ENCODE measurements at places on chromosomes 6 and 20.

GRCh38 chr6:142380626-142381025 is 78.8 kb downstream of the ADGRG6 start:
- no peak for DNase-seq

DNA sequence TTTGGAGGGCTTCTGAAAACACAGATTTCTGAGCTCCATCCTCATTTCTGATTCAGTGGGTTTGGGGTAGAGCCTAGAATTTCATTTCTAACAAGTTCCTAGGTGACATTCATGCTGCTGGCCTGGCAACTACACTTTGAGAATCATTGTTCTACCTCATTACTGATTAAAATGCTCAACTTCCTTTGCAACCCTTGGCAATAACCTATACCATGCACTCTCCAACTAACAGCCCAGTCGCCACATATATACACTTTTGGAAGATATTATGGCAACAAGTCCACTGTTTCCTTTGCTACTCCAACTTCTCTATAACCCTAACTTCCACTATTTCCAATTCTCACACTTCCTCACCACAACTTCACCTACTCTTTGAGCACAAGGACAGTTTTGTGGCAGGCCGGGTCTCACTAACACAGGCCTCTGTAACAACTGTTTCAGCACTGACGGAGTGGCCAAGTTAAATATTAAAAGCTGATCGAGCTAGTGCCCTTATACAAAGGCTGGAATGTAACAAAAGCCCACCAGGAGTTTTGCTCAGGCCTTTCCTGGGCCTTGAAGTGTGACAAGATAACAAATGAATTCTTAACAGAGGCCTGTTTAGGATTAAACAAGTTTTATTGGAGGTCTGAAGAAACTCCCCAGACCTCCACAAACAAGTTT is 32.1 kb upstream of the RAB23 start:
- DNase-seq = no peak

DNA sequence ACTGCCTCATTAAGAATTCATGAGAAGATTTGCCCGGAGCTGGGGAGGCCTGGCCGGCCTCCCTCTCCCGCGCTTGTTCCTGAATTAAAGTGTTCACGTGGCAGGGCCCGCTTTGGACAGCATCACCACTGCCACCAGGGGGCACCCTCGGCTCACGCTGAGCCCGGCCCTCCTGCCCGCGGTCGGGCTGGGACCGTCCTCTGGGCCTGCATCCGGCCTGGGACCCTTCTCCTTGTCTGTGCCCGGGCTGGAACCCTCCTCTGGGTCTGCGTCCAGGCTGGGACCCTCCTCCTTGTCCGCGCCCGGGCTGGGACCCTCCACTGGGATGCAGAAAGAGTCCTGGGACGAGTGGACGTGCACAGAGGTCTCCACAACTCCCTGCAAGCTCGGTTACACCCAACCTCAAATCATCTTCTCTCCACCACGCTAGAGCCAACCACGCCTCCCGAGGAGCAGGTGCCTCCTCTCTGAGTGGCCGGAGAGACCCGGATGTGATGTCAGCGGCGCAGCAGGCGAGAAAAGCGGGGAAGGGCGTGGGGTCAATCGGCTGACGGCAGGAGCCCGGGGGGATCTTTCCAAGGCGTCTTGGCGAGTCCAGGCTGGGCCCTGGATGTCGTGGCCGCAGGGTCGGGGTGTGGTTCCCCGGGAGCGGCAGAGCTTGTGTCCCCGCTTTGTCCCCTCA is 50.9 kb upstream of the DACT2 start:
- peak; percentile 69 for DNase-seq

GRCh38 chr6:142235791-142236190 is 66.0 kb upstream of the ADGRG6 start:
- DNase-seq = no peak

- no peak for DNase-seq
Observed at GRCh38 chr6:22147921-22148776, 148.7 kb downstream of the PRL start.

- DNase-seq = no peak
Observed at GRCh38 chr6:7866526-7866925, 44.1 kb downstream of the TXNDC5 start.

GRCh38 chr6:1239805-1240204 is 72.1 kb upstream of the FOXQ1 start:
- no peak for DNase-seq

- DNase-seq = no peak
Observed at GRCh38 chr6:12064538-12065071, 52.5 kb downstream of the HIVEP1 start.

- DNase-seq = no peak
Observed at GRCh38 chr6:11766589-11767450, 11.8 kb downstream of the ADTRP start.

- no peak for DNase-seq
Observed at GRCh38 chr20:20360464-20360863, 7.4 kb upstream of the INSM1 start.

DNA sequence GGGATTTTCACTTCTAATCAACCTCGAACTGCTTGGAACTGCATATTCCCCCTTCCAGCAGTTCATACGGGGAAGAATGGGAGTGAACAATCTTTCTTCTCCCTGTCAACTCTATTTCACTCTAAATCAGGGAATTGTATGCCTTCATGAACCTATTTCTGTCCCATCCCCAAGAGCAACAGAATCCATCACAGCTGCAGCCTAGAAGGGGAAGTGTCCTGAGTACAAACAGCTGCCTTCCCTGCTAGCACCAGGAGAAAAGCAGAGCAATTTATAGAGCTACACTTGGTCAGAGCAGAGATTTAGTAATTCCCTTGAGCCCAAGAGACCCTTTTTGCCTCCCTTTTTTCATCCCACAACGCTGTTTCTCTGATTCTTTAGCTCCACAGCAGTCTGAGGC is 208.4 kb downstream of the ADGRG6 start:
- no peak for DNase-seq

- no peak for DNase-seq
Observed at GRCh38 chr6:7282097-7282906, 30.7 kb downstream of the SSR1 start.

GRCh38 chr6:22656706-22657351 is 87.5 kb downstream of the HDGFL1 start:
- no peak for DNase-seq

DNA sequence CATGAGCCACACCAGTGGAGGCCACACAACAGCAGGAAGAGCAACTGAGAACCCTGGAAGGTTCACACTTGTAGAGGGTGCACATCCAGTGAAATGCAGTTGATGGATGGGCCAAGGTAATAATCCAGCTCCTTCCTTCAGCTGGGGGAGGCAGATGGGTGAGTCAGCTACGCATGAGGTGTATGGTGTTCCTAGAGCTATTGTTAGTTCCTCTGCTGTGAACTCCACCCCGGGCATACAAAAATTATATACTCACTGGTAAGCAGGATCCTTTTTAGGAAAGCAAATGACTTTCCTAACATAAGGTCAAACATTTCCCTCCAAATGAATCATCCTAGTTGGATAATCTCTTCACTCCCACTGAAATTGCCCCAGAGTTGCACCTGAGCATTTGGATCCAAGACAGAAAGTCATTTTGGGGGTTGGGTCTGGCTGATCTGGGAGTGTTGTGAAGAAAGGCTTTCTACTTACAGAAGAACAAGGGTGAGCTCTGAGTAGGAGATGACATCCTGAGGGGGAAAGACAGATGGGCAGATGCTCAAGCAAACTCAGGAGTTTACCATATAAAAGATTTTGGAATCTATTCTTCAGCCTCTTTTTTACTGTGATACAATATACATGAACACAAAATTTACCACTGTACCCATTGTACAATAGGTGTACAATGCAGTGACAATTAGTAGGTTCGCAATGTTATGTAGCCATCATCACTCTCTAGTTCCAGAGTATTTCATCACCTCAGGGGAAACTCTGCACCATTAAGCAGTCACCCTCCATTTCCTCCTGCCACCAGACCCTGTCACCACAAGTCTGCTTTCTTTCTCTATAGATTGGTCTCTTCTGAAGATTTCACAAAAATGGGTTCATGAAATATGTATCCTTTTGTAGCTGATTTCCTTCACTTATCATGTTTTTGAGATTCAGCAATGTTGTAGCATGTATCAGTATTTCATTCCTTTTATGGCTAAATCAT is 11.1 kb downstream of the HLA-F start:
- no peak for DNase-seq

DNA sequence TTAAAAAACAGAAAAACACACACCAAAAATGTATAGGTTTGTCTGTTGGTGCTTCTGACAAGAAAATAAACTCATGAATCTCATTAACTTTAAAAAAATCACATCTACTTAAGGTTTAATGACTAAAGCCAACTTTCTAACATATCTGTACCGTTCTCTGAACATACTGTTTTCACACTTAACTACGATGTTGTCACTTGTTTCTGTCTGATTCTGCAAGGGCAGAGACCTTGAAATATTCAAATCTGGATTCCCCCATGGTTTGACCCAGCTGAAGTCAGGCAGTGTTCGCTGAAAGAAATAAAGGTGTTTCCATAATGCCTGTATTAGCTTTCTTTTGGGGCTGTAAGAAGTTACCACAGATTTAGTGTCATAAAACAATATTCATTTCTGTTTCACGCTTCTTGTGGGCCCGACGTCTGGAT is 2.7 kb upstream of the ASXL1 start:
- DNase-seq = no peak
